ENCODE measurements at places on chromosomes 1 and 21. TPM values are rescaled to one million over a fixed set of nuclear protein-coding genes. Genes with fewer than 3 reads are reported as not detected.
A peak's percentile ranks its signal among the peaks of the same experiment; 100 is the strongest.

- no peaks in the 10 kb centered on the region for H3K4me1 ChIP-seq
- H3K27ac ChIP-seq, result no peak overlapping the region
- H3K27me3 ChIP-seq, result no peaks in the 10 kb centered on the region
- no peaks in the 10 kb centered on the region for H3K36me3 ChIP-seq
- H3K4me3 ChIP-seq, result no peak overlapping the region
Observed at GRCh38 chr1:96096613-96097321, 624.8 kb upstream of the PTBP2 start.

DNA sequence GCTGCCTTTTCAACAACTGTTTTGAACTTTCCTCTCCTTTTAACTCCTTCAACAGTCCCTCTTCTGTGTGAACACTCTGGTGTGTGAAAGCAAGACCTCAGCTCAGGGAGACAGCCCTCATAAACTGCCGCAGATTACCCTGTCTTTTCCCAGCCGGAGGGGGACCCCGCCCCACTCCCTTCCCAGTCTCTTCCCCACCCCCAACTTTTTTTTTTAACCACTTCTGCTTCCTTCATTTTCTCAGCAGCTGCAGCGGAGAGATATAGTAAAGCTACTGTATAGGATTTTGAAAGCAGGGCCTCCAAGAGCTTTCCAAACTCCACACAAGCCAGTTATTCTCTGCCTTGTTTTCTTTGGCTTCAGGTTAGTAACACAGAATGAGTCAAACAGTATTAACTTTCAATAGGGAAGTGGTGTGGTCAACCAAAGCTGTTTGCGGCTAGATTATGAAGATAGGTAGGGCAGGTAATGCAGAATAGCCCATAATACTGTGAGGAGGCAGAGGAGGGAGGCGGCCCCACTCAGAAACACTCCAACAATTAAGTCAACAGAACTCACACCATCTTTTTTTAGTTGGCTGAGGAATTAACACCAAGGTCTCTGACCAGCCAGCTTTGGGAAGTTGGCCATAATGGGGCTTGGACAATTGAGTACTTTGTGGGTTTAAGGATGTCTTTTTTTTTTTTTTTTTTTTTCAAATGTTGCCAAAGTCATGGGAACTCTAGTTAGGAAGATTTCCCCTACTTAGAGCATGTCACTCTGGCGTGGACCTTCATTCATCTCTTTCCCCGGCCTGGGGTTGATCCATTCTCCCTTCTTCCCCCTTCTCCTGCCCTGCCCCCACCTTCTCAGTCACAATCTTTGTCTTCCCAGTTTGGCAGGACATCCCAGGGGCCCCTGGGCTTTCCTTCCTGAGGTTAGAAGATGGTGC is 177.0 kb downstream of the CLIC6 start:
- peak overlapping the region; percentile 92 for H3K27ac ChIP-seq
- no peaks in the 10 kb centered on the region for H3K27me3 ChIP-seq
- peak; percentile 46 for DNase-seq
- no peak overlapping the region for H3K4me3 ChIP-seq
- no peaks in the 10 kb centered on the region for H3K36me3 ChIP-seq

DNA sequence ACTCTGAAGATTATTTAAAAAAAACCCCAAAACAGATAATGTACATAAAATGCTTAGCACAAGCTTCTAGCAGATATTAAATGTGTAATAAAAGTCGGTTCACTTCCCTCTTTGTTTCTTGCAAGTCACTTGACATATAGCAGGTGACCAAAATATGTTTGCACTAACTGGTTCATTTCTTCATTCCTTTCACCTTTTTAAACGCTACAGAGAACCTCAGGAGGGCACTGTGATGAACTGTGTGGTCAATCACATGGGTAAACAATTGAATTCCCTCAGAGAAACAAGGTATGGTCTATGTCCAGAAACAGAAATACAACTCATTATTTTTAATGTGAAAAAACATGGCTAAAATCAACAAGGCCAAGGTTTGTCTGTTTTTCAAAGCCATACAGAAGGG is 51.3 kb upstream of the BCL10 start:
- no peaks in the 10 kb centered on the region for H3K27me3 ChIP-seq
- no peaks in the 10 kb centered on the region for H3K36me3 ChIP-seq
- no peak overlapping the region for H3K27ac ChIP-seq

Gene TRPM2
- total RNA-seq, result 0.46 TPM

- no peaks in the 10 kb centered on the region for H3K4me1 ChIP-seq
- H3K27ac ChIP-seq, result no peak overlapping the region
- DNase-seq, result no peak
- H3K36me3 ChIP-seq, result no peaks in the 10 kb centered on the region
- H3K4me3 ChIP-seq, result no peak overlapping the region
- H3K27me3 ChIP-seq, result no peaks in the 10 kb centered on the region
Observed at GRCh38 chr1:59617434-59617833, 197.3 kb upstream of the HOOK1 start.

Gene SIM2
- total RNA-seq, result 1.5 TPM

Gene GJA5
- 7.7 TPM for total RNA-seq

- H3K27me3 ChIP-seq, result no peaks in the 10 kb centered on the region
- no peaks in the 10 kb centered on the region for H3K4me1 ChIP-seq
- no peak overlapping the region for H3K4me3 ChIP-seq
- H3K36me3 ChIP-seq, result peaks cover 85% of the 10 kb centered on the region
- DNase-seq, result no peak
Observed at GRCh38 chr1:207334337-207334736, 12.9 kb downstream of the CD55 start.

DNA sequence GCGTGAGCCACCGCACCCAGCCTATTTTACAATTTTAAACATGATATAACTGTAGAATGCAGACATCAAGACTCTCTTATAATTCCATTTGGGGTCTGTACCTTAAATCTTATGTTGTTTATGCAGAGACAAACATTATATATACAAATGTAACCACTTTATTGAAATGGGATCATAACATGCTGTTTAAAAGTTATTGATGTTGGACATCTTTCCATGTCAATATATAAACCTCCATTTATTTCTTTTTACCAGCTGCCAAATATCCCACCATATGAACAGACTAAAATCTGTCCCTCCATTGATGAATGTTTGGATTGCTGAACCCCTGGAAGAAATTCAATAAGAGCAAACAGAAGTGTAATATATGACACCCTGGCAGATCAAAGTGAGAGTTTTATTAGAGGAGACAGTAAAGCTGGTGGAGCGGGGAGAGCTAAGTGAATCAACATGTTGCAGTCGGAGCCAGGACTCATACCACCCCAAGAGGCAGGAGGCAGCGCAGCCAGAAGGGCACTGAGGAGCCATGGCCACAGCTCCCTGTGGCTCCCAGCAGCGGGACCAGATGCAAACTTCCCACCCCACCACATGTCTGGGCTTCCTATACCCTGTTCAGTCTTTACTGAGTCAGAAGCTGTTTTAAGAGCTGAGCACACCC is 4.7 kb upstream of the PCSK9 start:
- DNase-seq, result no peak
- H3K27me3 ChIP-seq, result peaks cover 42% of the 10 kb centered on the region
- H3K4me3 ChIP-seq, result no peak overlapping the region
- H3K4me1 ChIP-seq, result no peaks in the 10 kb centered on the region
- H3K36me3 ChIP-seq, result no peaks in the 10 kb centered on the region
- H3K27ac ChIP-seq, result no peak overlapping the region

GRCh38 chr1:49626472-49626871 is 397.3 kb downstream of the AGBL4 start:
- DNase-seq, result no peak
- no peak overlapping the region for H3K4me3 ChIP-seq
- H3K4me1 ChIP-seq, result no peaks in the 10 kb centered on the region
- H3K27ac ChIP-seq, result no peak overlapping the region
- no peaks in the 10 kb centered on the region for H3K27me3 ChIP-seq
- no peaks in the 10 kb centered on the region for H3K36me3 ChIP-seq

DNA sequence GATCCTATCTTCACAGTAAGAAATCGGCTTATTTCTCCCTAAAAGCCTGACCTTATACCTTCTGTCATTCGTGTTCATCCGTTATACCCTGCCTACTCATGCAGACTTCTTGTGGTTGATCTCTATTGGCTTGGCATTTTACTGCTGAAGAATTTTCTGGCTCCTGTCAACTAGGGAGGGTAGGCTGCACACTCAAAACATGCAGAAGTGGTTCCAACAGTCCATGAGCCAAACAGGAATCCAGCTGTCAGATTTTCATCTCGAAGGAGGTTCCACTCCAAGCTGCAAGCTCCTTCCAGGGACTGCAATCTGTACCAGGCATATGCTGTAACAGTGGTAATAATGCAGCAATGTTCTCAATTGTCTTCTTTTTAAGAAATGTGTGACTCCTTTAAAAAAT is 10.1 kb downstream of the DNAJC11 start:
- H3K4me1 ChIP-seq, result peaks cover 18% of the 10 kb centered on the region
- H3K4me3 ChIP-seq, result no peak overlapping the region
- no peak for DNase-seq
- no peaks in the 10 kb centered on the region for H3K27me3 ChIP-seq

Gene C1QC
- total RNA-seq, result 35.9 TPM

- no peak overlapping the region for H3K27ac ChIP-seq
- no peak overlapping the region for H3K4me3 ChIP-seq
- H3K27me3 ChIP-seq, result peaks cover 42% of the 10 kb centered on the region
- H3K36me3 ChIP-seq, result no peaks in the 10 kb centered on the region
- no peak for DNase-seq
- no peaks in the 10 kb centered on the region for H3K4me1 ChIP-seq
Observed at GRCh38 chr1:2786329-2787162, 14.9 kb downstream of the TTC34 start.

DNA sequence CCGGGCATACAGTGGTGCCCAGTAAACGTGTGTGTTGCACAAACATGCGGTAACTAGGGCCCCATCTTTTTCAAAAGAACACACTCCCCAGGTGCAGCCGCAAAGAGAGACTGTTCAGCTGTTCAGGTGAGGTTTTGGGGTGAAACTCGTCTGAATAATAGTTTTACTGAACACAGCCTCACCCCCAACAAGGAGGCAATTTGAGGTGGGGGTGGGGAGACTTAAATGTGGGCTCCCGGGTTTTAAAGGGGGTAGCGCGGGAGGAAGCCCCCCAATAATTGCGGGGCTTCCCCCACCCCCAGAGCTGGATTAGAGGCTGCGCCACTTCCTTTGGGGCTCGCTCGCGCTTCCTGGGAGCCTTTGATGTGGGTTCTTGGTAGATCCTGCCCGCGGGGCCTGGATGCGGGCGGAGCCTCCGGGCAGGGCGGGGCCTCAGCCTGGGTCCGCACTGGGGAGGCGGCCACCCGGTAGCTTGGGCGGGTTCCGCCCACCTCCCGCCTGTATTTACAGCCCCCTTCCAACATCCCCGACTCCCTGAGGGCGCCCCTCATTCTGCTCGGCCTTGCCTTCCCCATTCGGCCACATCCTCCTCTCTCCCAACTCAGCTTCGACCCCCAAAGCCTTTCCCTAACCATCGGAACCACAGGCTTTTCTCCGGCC is 6.4 kb upstream of the EPHA2 start:
- no peak overlapping the region for H3K27ac ChIP-seq
- DNase-seq, result no peak
- H3K4me1 ChIP-seq, result peaks cover 3% of the 10 kb centered on the region
- H3K4me3 ChIP-seq, result no peak overlapping the region
- H3K27me3 ChIP-seq, result peaks cover 3% of the 10 kb centered on the region
- H3K36me3 ChIP-seq, result no peaks in the 10 kb centered on the region

DNA sequence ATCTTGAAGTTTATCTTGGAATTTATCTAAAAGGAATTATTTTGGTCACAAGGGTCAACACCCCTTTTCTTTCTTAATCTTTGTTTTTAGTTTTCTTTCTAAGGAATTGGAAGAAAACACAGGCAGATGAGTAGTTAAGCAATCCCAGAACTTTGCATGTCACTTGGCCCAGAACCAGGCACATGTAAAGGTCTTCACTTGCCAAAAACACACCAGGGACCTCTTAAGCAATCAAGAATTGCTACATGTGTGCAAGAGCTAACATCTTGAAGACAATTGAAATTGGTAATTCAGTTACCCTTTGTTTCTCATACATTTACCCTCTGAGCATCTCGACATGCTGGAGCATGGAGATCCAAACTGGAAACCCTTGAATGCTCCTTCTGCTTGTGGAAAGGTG is 114.2 kb downstream of the ZC3H11B start:
- H3K27ac ChIP-seq, result no peak overlapping the region
- H3K4me3 ChIP-seq, result no peak overlapping the region
- no peaks in the 10 kb centered on the region for H3K27me3 ChIP-seq
- H3K36me3 ChIP-seq, result no peaks in the 10 kb centered on the region

GRCh38 chr1:31765041-31765467 is 914 bp upstream of the ADGRB2 start:
- no peak overlapping the region for H3K4me3 ChIP-seq
- H3K4me1 ChIP-seq, result peaks cover 19% of the 10 kb centered on the region
- H3K36me3 ChIP-seq, result no peaks in the 10 kb centered on the region

Gene RIMS3
- total RNA-seq, result 0.33 TPM

DNA sequence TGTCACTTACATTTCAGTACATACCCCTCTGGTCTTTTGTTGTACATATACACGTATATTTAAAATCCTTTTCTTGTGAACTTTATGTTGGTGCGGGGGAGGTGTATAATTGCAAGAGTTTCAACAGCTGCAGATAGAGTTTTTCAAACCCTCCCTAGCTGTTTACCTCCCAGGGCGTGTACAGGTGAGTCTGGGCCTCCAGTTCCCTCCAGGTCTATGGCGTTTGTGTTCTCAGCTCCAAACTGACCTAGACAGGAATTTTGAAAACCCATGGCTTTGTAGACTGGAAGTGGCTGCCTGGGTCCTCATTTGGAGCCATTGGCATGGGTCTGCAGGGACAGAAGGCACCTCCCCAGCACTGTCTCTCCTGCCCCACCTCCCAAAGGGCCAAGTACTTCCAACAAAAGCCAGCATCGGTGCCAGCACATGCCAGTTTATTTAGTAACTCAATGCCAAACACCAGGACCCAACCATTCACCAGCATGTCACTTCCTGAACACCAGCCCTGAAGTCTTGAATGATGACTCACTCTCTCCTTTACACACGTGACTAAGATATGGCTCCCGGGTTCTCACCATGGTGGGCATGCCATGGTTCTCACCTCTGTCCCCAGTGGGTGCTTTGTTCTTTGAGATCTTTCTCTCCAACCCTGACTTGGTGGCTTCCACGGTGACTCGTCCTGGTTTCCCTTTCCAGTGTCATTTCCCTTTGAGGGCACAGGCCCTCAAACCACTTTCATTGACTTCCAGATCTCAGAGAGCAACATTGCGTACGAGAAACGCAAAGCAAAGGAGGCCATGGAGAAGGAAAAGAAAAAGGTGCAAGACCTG is 57.3 kb upstream of the EFHD2 start:
- H3K4me3 ChIP-seq, result no peak overlapping the region
- no peaks in the 10 kb centered on the region for H3K4me1 ChIP-seq
- no peaks in the 10 kb centered on the region for H3K36me3 ChIP-seq
- H3K27me3 ChIP-seq, result no peaks in the 10 kb centered on the region
- no peak for DNase-seq

DNA sequence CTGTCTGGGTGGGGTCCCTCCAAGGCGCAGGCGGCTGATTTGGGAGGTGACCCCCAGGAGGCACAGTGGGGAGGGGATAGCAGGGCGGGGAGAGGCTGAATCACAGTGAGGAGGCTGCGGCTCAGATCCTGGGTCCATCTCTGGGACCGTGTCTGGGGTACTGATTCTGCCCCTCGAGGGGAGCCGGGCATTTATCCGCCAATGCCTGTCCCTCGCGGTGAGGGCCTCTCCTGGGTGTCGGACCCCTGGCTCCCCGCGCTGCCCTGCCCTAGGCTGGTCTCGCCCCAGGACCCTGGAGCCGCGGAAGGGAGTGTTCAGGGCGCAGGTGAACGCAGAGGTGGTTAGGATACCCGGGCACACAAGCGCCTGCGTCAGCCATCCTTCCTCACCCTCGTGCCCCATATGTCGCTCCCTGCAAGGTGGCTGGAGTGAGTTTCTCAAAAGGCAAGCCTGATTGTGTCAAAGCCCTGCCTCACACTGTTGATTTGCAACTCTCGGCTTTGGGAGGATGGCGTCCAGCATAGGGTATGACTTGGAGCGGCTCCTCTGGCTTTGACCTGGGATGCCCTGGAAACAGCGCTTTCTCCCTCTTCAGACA is 530.9 kb downstream of the PTPRU start:
- H3K27ac ChIP-seq, result no peak overlapping the region
- H3K27me3 ChIP-seq, result peaks cover 19% of the 10 kb centered on the region
- H3K36me3 ChIP-seq, result no peaks in the 10 kb centered on the region
- H3K4me1 ChIP-seq, result no peaks in the 10 kb centered on the region
- no peak for DNase-seq

Measured in gastrocnemius medialis (tissue), 4 donors.